ENCODE measurements at places on chromosomes 3 and 15.

- DNase-seq, result no peak
These were observed 736.9 kb upstream of the CCDC54 start for GRCh38 chr3:106640353-106640752.

DNA sequence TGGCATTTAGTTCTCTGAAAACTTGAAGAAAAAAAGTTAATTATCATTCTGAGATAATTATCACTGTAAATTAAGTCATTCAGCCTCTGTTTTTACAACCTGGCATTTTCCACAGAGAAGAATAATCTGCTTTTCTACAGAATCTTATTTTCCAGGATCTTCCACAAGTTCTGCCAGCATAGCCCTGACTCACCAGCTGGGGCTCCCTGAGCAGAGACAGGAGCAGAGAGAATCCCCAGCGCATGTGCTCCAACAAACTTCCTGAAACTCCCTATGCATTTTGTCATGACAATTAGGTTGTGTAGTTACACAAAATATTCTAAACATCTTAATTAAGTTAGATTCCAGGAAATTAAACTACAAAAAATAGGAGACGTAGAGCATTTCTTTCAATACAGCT, 32.1 kb upstream of the TMEM207 start:
- DNase-seq, result no peak

GRCh38 chr3:191502583-191502982, 41.6 kb downstream of the PYDC2 start:
- DNase-seq, result no peak

- no peak for DNase-seq
These were observed 238.0 kb downstream of the XXYLT1 start for GRCh38 chr3:195032955-195033354.

DNA sequence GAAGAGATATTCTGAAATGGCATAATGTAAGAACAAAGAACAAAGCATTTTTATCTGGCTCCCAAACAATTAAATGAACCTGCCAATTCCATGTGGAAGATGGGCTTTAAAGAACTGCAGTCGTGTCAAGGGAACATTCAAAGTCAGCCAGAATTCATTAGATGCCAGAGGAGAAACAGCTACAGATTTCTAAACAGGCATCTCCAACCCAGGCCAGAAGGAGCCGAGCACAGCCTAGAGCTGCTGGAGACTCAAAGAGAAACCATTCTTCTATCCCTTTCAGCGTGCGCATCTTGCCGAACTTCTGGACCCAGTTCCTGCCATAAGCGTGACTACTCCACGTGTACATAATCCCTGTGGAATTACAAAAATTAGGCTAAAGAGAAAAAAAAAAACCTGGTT, 60.4 kb downstream of the MB21D2 start:
- DNase-seq, result no peak

GRCh38 chr3:64945171-64945729, 257.4 kb upstream of the ADAMTS9 start:
- DNase-seq, result no peak
